Cerebellum (tissue), 4 donors: ENCODE measurements at places on chromosomes 12 and 14. TPM values are rescaled to one million over a fixed set of nuclear protein-coding genes. Genes with fewer than 3 reads are reported as not detected.

ADAM21 gene
- 0.18 TPM for total RNA-seq

CD9 gene
- 30.5 TPM for total RNA-seq

ATF7 gene
- 16.4 TPM for total RNA-seq

MGP gene
- 20.6 TPM for total RNA-seq

HCAR1 gene
- total RNA-seq: 1.1 TPM

STXBP6 gene
- 6.3 TPM for total RNA-seq

KITLG gene
- 213 TPM for total RNA-seq

TCL1B gene
- not detected for total RNA-seq

EIF2S3B gene
- 1.1 TPM for total RNA-seq

BICDL1 gene
- 24.4 TPM for total RNA-seq

GRCh38 chr14:54928216-54928615 lies 25.6 kb upstream of the GCH1 start:
- no peak for DNase-seq

- DNase-seq: no peak
Observed at GRCh38 chr12:28443337-28443736, 253.1 kb downstream of the CCDC91 start.

DNA sequence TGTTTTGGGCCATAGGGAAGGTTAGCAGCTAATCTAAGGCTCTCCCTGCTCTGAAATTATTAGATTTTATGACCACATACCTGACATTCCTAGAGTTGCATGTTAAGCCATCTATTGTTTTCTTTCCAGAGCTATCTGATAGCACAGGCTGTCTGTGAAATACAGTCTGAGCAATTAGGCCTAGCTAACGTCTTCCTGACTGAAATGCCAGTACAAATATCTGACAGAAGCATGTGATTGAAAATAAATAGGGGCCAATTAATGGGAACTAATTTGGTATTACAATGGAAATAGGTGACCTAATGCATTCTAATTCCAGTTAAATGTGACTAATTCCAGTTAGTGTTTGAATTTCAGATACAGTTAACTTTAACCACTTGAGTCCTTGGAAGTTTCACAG lies 115.2 kb downstream of the C12orf75 start:
- no peak for DNase-seq

DNA sequence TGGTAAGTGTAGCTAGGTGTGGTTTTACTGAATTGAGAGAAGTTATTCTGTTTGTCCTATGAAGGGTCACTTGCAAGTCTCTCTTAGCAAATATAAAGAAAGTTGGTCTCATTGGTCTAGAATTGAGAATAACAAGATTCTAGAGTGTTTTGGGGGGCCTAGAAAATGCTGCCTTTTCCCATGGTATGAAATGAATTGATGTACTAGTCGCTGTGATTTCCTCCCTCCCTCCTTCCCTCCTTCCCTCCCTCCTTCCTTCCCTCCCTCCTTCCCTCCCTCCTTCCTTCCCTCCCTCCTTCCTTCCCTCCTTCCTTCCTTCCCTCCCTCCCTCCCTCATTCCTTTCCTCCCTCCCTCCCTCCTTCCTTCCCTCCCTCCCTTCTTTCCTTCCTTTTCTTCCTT lies 166.7 kb upstream of the RGS6 start:
- DNase-seq: no peak

GRCh38 chr12:130953771-130954543 lies at the start of gene ADGRD1:
ADGRD1 (plus strand) TSS chr12:130953907; CDS start chr12:130954466, 559 bp downstream.
- no peak for DNase-seq

DNA sequence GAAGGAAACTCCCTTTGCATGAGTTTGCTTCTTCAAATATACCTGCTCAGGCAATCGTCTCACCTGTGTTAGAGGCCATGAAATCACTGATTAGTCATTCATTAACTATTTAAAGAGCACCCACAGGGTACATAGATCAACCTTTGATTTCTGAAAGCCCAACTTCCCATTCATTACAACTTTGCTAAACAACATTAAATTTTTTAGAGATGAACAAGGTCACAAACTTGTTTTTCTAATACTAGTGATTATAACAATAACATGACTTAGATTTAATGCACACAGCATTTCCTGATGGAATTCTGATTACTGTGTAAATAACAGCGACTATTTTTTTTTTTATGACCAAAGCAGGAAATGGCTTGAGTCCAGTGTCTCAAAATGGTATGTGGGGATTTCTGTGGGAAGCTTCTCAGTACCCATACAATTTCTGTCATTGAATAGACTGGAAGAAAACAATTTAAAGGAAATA lies 5.4 kb upstream of the ERO1A start:
- DNase-seq: no peak

DNA sequence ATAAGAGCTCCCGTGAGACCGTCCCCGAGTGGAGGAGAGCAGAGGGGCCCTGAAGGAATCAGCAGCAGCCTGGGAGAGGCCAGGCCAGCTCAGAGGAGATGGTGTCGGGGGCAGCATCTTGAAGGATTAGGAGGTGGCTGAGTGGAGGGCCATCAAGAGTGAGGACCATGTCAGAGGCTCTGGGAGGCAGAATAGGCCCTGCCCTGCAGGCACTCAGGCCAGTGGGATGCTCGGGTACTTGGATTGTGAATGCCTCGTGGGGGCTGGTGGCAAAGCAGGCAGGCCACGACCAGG lies 47.7 kb downstream of the IL31 start:
- no peak for DNase-seq

GRCh38 chr12:94616203-94616729 lies 34.1 kb downstream of the TMCC3 start:
- no peak for DNase-seq

GRCh38 chr14:89336338-89336737 lies 80.7 kb downstream of the FOXN3 start:
- no peak for DNase-seq

GRCh38 chr12:92070864-92071445 lies 74.7 kb downstream of the BTG1 start:
- DNase-seq: no peak

GRCh38 chr12:26187014-26187798 lies 8.2 kb upstream of the SSPN start:
- DNase-seq: no peak

DNA sequence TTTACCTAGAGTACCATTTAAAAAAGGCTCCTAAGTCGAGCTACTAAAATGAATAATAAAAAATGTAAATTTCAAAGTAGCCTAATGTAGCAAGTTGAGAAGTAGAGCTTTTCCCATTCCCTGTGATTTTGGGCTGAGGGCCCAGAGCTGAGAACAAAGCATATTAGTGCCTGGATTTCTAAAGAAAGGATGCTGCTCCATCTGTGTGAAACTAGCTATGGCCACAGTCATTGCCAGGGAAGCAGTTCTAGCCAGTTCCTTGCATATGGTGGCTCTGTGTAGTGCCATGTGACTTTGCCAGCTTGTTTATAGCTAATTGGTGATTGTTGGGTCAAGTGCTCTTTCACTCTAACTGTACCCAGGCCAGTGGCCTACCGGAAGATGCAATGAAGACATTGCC lies 20.4 kb upstream of the FBXO33 start:
- no peak for DNase-seq

DNA sequence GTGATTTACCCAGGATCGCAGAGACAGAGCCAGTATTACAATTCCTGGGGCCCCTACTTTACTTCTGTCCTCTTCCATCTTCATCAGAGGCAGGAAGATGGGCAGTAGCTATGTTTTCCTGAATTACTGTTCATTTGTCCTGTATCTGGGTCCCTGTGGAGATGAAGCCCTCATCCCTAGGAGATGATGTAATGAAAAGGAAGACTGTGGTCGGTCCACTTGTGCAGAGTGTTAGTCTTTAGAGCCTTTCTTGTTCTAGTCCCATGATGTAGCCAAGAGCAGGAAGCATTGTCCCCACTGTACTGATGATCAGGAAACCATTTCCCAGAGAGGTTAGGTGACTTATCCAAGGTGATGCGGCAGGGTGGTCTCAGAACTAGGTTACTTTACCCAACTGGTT lies 2.6 kb downstream of the CD9 start:
- DNase-seq: no peak

DNA sequence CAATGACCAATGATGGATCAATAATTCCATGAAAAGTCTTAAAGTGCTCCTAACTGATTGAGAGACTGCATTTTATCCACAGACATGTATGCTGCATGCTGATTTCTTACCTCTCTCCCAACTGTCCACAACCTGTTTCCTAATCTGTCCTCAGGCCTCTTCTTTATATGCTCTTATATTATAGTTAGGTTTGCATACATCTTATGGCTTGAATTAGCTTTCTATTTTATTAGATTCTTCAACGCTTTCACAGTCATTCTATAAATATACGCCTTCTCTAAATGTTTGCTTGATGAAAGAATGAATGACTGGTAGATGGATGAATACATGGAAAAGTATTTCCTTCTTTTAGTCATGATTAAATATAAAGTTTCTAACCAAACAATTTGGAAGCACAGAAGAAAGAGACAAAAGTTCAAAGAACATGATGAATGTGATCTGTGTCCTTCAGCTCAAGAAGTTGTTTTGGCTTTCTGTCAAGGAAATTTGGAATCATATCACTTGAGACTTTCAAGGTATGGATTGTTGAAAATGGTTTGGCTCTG lies 91.8 kb upstream of the NPAS3 start:
- no peak for DNase-seq

GRCh38 chr12:114770323-114770722 lies 86.3 kb upstream of the TBX3 start:
- DNase-seq: no peak

DNA sequence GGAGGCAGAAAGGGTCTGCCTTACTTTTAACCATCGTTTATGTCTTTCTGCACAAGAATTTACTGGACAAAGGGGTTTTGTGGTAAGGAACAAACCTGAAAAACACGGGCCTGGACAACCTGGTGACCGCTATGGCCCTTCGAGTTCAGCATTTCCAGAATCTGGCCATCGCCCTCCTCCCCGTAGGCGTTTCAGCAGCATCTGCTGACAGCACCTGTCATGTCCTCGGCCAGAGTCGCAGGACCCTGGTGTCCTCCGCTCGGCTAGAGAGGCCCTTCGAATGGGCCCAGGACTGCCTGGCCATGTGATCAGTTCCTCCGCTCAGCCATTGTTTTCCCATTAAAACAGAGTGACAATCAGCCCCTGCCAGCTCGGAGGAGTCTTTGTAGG lies 142.8 kb upstream of the FKBP4 start:
- no peak for DNase-seq

DNA sequence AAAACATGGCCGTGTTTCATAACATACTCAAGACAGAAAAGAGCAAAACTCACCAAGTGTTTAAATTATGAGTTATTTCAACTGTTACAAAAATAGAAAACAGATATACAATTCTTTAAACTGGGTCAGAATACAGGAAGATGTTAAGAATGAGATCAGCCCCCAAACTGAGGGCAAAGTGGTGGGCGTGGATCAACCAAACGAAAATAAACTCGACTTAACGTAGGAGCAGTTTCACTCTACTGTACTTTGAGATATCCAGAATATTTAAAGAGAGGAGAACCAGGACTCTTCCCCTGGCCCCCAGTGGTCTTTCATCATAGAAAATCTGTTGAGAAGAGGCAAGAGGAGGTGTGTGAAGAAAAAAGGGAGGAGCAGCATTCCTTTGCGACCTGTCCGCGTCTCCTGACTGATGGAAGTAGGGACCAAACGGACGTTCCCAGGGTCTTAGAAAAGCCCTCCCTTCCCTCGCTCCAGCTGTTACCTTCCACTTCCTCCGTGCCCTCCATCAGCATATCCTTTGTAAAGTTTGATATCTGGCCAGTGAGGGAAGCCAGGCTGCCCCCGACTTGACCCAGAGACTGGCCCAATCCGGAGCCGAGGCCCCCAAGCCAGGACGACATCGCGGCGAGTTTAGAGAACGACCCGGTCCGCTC lies 668 bp downstream of the TRIP11 start:
- DNase-seq: peak; percentile 45

- DNase-seq: no peak
Observed at GRCh38 chr12:85688837-85689236, 147.4 kb downstream of the RASSF9 start.

- DNase-seq: no peak
Observed at GRCh38 chr14:104872469-104873341, 7.6 kb downstream of the CEP170B start.

DNA sequence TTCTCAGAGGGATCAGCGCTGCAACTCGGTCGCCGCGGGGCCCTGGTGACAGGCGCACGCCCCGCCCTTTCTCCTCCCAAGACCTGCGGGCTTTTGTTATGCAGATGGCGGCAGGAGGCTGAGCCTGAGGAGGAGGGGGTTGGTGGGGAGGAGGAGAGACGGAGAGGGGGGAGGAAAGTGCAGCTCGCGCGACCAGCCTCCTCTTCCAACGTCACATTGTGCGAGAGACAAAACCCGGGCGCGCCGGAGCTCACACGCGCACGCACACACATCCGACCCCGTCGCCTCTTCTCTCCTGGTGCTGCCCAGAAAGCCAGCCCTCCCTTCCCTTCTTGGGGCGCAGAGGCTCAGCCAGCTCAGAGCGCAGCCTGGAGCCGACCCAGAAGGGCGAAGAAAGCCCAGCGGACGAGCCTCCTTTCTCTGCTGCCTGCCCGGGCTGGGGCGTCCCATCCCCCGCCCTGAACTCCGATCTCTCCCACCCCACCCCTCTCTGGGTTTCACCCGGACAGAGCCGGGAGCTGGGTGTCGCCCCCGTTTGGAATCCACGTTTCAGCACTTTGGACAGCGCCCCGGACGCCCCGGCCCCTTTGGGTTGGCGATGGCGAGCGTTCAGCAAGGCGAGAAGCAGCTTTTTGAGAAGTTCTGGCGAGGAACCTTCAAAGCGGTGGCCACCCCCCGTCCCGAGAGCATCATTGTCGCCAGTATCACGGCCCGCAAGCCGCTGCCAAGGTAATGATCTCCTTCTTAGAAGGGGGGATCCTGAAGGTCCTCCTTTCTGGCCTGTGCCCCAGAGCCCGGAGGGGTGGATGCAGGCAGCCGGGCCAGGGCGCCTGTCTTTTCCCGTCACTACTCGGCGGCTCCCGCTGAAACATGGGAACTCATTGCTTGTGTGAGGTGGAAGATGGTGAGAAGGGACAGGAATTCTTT lies at the start of gene SRRM4:
Gene SRRM4, plus strand, starts transcription at position 257 of the 927 bp plus-strand sequence. Its CDS starts 342 bp downstream, at position 599.
- peak; percentile 93 for DNase-seq

DNA sequence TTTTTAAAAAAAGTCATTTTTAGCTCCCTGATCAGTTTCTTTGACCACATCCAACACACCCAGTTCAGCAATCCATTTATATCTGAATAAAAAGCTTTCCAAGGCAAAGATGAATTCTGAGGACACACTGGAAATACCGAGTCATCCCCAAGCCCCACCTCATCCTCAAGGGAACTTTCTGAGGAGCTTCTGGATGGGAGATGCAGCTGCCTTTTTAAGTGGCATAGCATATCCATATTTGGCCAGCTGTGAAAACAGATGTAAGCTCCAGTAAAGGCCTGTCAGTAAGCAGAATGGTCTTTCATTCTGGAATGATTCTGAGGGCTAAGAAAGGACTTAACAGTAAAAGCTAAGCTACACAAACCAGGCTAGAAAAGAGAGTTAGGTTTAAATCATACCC lies 18.4 kb downstream of the ZFYVE1 start:
- DNase-seq: no peak

DNA sequence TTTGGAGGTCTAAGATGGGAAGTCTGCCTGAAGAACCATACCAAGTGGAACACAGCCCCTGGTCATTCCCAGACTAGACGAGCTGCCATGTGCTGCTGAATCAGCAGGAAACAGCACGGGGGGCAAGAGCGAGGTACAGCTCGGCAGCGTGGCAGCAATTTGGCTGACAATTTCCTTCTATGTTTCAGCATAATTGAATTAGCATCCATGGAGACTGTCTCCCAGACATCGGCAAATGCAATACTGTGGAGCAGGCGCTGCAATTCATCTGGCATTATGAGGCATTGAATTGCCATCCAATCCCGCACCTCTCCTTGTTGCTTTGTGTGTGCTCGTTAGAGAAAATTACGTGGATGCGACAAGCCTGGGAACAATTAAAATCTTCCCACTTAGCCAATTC lies 46.0 kb upstream of the CCDC60 start:
- DNase-seq: no peak

GRCh38 chr12:58249610-58250009 lies 308.2 kb downstream of the ATP23 start:
- DNase-seq: no peak
